ENCODE measurements at places on chromosomes 1 and 21. TPM values are rescaled to one million over a fixed set of nuclear protein-coding genes. Genes with fewer than 3 reads are reported as not detected.

- peak overlapping the region; percentile 45 for H3K27ac ChIP-seq
- H3K4me1 ChIP-seq: peaks cover 14% of the 10 kb centered on the region
- no peaks in the 10 kb centered on the region for H3K36me3 ChIP-seq
- H3K4me3 ChIP-seq: peak overlapping the region; percentile 78
- DNase-seq: no peak
- H3K27me3 ChIP-seq: peaks cover 5% of the 10 kb centered on the region
Observed at GRCh38 chr1:179815641-179816040, 62.0 kb downstream of the TOR1AIP2 start.

The HEYL gene
- 3.0 TPM for total RNA-seq

- no peak overlapping the region for H3K27ac ChIP-seq
- no peaks in the 10 kb centered on the region for H3K36me3 ChIP-seq
- H3K4me3 ChIP-seq: no peak overlapping the region
Observed at GRCh38 chr1:119489201-119489600, 17.8 kb upstream of the HSD3B1 start.

- DNase-seq: no peak
- H3K27ac ChIP-seq: no peak overlapping the region
- no peaks in the 10 kb centered on the region for H3K36me3 ChIP-seq
Observed at GRCh38 chr1:115291741-115292140, 46.3 kb downstream of the NGF start.

GRCh38 chr1:42386051-42386450 is 5.5 kb downstream of the RIMKLA start:
- H3K4me3 ChIP-seq: no peak overlapping the region
- no peaks in the 10 kb centered on the region for H3K36me3 ChIP-seq
- H3K27ac ChIP-seq: no peak overlapping the region

DNA sequence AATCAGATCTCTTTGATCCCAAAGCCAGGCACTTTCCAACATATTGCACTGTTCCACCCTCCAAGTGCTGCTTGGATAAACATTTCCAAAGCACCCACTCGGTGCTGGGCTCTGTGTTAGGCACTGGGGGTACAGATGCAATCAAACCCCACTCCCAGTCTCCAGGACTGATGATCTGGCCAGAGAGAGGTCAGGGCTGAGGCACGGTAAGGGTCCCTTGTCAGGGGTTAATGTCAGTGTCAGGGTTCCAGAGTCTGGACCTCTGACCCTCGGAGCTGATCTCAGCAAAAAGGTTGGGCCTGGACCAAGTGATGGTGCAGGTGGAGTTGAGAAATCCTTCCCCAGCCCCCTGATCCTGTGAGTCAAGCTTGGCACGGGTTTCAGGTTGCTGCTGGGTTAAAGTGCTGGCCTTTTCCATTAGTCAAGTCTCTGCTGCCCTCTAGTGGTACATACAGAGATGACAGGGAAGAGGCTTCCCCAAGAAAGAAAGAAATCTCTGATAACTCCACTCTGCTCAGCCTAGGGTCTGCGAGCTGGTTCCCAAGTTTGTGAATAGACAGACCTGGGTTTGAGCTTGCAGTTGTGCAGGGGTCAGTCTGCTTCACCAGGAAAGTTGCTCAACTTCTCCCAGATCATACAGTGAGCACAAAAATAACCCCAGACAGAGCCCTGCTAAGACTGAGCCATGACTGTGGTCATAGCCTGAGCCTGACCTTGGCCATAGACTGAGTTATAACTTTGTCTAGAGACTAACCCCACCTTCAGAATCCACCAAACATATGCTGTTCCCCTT is 74.6 kb downstream of the DMRTA2 start:
- no peaks in the 10 kb centered on the region for H3K36me3 ChIP-seq
- H3K4me3 ChIP-seq: no peak overlapping the region

The RCSD1 gene
- total RNA-seq: 14.8 TPM
